Cardiac septum (tissue), 1 donor: ENCODE measurements at places on chromosomes 12 and 14.

GRCh38 chr12:131908092-131909080, 14.0 kb downstream of the ULK1 start:
- no peak for DNase-seq

DNA sequence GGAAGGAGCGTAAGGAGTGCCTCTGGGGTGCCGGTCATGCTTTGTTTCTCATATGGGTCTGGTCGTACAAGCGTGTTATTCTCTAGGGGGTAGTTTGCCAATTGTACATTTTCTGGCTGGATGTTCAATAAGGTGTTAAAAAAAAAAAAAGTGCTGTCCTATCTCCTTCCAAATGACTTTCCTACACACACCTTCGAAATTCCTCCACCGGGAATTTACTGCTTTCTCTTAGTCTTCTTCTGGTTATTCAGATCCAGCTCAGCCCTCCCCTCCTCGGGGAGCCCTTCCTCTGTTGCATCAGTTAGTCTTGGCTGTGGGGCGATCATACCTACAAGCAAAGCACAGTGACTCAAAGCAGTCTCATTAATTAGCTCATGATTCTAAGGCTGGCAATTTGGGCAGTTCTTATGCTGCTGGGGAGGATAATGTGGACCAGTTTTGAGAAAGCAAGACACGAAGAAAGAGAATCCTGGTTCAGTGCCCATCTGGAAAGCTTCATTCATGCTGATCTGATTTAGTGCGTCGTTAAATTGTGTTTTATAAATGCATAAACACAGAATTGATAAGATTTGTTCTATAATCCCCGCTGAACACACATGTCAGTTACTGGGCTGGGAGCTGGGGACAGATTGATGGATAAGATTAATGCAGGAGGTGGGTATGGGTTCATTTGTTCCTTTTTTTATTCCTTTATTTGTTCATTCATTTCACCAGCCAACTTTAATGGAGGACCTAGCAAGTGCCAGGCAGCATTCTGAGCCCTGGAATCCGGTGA, 9.2 kb upstream of the CLMN start:
- DNase-seq = peak; percentile 33

DNA sequence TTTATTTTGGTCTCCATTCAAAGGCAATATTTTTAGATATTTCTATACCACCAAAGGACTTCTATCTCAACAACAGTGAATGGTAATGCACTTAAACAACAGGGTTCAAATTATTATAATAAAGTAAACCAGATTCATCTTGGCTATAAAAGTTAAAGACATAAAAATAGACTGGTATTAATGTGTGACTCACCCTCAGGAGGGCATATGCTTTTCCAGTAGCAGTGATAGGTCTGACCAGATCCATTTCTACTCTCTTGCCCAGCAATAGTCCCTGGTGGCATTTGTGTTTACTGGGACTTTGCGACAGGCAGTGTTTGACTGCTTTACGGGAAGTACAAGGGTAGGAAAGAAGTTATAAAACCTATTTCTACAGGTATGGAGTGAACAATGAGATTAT, 353.2 kb upstream of the ATP2B1 start:
- DNase-seq = no peak

DNA sequence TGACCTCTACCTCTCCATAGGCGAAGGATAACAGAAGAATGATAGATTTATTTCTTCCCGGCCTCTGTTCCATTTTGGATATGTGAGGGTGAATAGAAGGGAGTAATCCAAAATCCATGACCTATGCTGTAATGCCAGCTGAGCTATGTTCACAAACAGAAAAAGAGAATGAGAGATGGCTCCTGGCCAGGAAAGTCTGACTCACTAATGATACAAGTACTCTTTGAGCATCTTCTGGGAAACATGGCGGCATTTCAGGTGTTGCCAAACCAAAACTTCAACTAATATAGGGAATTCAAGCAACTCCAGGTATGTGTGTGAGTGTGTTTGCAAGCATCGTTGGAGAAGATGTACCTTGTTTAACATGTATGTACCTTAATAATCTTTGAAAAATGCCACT, 55.1 kb downstream of the MED13L start:
- no peak for DNase-seq

DNA sequence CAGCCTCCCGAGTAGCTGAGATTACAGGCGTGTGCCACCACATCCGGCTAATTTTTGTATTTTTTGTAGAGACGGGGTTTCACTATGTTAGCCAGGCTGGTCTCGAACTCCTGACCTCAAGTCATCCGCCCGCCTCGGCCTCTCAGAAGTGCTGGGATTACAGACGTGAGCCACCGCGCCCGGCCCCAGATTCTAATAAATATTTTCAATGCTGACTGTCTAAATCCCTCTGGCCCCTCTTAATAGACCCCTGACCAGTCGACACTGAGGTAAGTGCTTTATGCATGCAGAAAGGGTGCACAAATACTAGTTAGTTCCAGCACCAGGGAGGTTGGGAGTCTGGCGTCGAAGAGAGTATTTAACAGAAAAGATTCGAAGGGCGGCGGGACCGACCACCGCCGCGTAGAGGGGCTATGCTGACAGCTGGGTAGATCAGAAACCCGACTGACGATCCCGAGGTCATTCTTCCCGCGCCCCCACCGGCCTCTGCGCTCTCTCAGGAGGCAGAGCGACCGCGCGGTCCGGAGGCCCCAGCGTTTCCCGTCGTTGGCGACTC, 1.1 kb upstream of the SPATS2 start:
- DNase-seq = no peak

DNA sequence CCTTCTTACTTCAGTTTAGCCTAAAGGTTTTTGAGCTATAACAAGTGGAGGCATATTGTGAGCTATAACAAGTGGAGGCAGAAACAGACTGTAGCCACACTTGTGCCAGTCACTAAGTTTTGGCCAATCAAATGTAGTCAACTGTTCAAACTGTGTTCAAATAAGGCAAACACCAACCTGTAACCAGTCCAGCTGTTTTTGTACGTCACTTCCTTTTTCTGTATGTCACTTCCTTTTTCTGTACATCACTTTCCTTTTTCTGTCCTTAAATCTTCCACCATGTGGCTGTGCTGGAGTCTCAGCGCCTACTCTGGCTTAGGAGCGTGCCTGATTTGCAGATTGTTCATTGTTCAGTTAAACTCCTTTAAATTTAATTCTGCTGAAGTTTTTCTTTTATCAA, 79.7 kb downstream of the FUT8 start:
- no peak for DNase-seq

- DNase-seq = no peak
Measured at GRCh38 chr12:828726-829395, 76.5 kb downstream of the WNK1 start.

- DNase-seq = no peak
Measured at GRCh38 chr12:53502331-53502730, 1.2 kb downstream of the TARBP2 start.

DNA sequence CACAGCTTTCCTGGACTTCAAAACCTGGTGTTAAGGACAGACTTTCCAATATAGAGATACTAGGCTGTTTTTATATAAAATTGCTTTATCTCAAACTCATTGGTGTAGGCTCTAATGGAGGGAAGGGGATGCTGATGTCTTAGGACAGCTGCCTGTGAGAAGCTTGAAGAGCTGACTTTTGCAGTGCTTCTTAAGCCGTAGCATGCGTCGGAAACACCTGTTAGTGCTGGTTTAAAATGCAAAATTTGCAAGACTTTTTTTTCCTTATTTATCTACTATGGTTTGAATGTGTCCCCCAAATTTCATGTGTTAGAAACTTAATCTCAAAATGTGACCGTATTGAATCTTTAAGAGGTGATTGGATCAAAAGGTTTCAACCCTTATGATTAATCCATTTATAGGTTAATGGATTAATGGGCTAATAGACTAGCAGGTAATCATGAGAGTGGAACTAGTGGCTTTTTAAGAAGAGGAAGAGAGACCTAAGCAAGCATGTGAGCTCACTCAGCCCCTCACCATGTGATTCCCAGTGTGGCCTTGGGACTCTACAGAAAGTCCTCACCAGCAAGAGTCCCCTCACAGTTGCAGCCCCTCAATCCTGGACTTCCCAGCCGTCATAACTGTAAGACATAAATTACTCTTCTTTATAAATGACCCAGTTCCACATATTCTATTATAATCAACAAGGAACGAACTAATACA, 60.9 kb upstream of the FUT8 start:
- no peak for DNase-seq

- no peak for DNase-seq
Measured at GRCh38 chr14:93533437-93533836, 102.7 kb downstream of the UNC79 start.
